Inflammatory macrophage (primary cell): ENCODE measurements at places on chromosomes 7 and 10.

DNA sequence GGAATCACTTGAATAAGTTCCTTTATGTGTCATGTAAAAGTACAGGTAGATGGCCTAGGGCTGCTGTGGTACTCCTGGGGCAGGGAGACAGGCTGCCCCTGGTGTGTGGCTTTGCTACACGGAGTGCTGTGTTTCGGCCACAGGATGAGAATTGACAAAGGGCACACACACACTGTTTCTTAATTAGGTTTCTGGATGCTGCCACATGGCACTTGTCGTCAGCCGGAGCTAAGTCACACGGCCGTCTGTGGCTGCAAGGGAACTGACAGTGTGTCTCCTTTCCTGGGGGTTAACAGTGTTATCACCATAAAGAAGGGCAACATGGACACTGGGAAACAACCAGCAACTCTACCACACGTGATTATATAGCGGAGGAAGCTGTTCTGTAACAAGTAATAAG lies 55.7 kb upstream of the CREB5 start:
- DNase-seq, result no peak

GRCh38 chr10:113337142-113337541 lies 215.7 kb upstream of the HABP2 start:
- no peak for DNase-seq

DNA sequence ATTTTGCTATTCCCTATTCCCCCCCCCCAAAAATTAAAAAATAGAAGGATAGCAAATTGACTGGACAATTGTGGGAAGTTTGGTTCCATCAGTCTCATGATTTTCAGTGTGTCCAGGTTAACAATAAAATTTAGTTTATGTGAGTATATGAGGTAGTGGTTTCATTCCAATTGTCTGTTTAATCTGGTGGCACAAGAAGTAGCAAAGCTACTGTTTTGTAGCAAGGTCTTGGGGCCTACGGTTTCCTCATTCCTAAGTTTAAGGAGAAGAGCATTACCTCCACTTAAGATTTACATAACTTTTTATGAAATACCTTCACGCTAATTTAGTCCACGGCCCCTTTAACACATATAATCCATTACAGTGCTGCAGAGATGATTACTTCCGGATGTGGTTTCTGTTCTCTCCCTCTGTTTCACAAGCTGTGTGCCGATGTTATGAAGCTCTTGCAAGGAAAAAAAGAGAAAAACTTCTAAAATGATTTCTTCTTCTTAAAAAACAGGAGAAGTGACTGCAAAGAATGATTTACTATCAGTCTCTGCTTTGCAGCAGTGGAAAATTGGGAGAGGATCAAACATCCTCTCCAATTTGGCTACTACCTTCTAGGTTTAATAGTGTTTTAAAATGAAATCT lies 32.7 kb upstream of the NPVF start:
- peak; percentile 44 for DNase-seq

GRCh38 chr7:3568516-3568915 lies 267.5 kb downstream of the SDK1 start:
- no peak for DNase-seq

GRCh38 chr10:44066527-44067255 lies 318.2 kb downstream of the CXCL12 start:
- no peak for DNase-seq

GRCh38 chr10:113689057-113689456 lies 9.3 kb downstream of the CASP7 start:
- DNase-seq, result no peak
